ENCODE measurements at places on chromosomes 4 and X.

DNA sequence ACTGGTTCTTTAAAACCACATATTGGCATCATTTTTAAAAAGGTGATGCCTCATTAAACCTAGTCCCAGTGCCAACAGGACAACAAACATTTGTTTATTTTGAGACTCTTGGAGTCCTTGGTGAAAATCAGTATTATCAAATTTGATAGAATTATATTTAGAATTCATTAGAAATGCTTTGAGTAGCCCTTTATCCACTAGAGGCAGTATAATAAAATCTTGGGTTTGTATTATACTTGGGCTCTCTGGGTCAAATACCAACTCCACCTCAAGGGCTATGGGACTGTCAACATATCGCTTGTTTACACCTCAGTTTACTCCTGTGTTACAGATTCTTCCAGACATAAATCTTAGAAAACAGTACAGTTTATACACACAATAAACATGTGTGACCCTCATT is 335.7 kb upstream of the FSTL5 start:
- no peak for DNase-seq

GRCh38 chr4:80897537-80898303 is 132.8 kb upstream of the BMP3 start:
- DNase-seq = no peak

- no peak for DNase-seq
Measured at GRCh38 chr4:162791226-162791625, 375.5 kb downstream of the NAF1 start.

GRCh38 chrX:7149411-7149810 is 1.5 kb upstream of the PUDP start:
- no peak for DNase-seq

- no peak for DNase-seq
Measured at GRCh38 chrX:78593701-78594100, 65.4 kb downstream of the RTL3 start.

- DNase-seq = no peak
Measured at GRCh38 chr4:3466691-3467600, 3.8 kb downstream of the DOK7 start.

- DNase-seq = no peak
Measured at GRCh38 chrX:151679798-151680402, 15.4 kb upstream of the PRRG3 start.

DNA sequence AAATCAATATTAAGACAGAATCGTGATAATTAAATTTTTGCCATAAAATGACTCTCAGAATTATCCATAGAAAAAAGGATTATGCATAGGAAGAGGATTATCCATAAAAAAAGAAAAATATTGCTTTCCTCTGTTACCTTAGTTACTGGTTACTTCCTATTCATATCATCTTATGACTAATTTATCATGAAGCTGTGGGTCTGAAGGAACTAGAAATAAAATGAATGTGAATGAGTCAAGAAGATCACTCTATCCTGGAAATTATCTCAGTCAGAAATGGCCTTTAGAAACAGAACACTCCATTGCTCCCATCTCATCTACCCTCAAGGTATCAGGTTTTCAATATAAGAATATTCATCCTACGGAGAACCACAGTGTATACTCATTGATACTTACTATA is 19.4 kb downstream of the RPS6KA6 start:
- no peak for DNase-seq

DNA sequence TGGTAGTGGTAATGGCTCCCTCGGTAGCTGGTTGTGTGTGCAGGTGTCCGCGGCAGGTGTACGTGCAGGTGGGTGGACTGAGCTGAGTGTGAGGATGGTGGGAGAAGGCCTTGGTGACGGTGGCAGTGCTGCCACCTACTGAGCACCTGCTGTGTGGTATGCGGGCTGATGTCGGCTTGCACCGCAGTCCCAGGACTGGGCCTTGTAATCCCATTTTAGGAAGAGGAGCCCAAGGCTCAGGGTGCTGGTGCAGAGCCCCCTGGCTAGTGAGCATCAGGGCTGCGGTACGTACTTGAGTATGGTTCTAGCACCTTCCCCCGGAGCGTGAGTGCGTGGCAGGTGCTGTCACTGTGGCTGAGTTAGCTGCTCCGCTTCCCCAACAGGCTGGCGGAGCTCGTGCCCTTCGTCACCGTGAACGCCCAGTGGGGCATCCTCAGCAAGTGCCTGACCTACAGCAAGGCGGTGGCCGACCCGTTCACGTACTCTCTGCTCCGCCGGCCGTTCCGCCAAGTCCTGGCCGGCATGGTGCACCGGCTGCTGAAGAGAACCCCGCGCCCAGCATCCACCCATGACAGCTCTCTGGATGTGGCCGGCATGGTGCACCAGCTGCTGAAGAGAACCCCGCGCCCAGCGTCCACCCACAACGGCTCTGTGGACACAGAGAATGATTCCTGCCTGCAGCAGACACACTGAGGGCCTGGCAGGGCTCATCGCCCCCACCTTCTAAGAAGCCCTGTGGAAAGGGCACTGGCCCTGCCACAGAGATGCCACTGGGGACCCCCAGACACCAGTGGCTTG is 5.7 kb upstream of the CPZ start:
- no peak for DNase-seq

DNA sequence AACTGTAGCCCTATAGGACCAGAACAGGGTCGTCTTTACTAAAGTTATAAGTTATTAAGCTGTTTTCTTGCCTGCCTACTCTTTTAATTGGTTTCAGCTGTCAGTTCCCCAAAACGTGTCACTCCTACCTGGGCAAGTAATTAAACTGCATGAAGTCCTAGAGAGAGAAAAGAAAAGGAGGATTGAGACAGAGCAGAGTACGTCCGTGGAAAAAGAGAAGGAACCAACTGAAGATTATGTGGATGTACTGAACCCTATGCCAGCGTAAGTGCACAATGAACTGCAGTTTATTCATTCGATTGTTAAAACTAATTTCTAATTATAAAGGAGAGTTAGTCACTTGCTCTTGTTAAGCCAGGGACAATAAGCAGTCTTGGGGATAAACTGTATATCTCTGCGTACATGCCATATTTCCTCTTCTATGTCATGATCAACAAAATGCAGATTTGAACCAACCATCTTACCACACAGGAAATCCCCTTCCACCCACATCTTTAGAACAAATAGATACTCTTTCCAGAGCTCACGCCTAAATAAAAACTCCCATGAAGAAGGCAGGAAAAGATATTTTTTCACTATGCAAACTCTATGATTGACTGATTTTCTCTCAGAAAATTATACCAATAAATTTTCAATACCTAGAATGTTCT is 22.8 kb downstream of the STAP1 start:
- DNase-seq = no peak

DNA sequence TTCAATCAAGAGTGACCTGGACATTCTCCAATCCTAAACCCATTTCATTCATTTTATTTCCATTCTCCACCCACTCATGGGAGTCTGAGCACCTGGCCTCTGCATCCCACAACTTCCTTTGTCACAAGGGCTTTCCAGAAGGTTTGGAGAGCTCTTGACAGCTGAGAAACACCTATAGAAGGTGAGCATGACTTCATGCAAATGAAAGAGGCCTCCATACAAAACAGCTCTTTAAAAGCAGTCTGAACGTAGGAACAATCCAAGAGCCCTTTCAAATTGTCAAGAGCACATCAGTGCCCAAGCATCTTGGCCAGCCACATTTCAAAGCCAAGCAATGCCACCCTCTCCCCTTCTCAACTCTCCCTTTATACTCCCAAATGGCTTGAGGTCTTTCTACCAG is 74.9 kb upstream of the RAP2C start:
- DNase-seq = no peak

- no peak for DNase-seq
Measured at GRCh38 chrX:41412261-41413081, 34.7 kb upstream of the NYX start.

GRCh38 chrX:19057856-19058255 is 64.4 kb downstream of the ADGRG2 start:
- DNase-seq = no peak

DNA sequence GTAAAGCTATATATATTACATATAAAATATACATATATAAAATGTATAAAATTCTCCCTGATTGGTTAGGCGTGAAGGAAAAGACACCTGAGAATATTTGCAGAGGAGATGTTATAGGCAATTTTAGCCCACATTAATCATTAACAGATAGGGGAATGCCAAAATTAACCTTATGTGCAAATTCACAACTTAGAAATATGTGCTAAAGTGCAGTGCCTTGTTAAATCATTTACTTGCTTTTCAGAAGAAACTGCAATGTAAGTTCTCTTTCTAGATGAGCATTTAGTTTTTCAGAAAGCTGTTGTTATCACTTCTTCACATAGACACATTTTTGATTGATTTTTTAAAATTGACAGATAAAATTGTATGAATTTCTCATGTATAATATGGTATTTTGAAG is 5.6 kb downstream of the TASL start:
- DNase-seq = no peak

DNA sequence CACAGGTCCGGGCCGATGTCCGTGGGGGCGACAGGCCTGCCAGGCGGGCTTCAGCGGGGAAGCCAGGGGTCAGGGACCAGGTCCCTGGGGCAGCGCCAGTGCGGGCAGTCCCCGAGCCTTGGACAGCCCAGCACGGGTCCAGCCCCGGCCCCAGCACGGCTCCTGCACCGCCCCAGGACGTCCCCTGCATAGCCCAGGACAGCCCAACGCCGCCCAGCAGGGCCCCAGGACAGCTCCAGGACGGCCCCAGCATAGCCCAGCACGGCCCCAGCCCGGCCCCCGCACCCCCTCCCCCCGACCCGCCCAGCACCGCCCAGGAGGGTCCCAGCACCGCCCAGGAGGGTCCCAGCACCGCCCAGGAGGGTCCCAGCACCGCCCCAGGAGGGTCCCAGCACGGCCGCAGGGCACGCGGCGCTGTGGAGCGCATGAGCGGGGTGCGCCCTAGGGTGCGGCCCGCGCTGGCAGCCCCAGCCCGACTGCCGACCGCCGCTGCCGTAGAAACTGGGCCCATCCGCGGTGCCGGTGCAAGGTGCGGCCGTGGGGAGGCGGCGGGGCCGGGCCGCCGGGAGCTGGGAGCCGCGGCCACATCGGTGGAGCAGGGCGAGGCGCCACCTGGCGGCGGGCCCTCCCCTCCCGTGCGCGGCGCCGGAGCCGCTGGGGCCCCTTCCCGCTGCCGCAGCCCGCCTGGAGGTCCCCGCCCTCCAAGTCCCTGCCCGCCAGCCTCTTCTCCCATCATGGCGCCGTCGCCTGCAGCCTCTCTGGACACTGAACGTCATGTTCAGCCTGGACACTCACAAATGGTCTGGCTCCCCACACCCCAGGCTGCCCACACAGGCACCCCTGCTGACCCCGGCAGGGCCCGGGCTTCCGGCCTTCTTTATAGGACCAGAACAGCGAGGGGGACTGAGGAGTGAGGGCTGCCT is 106.8 kb upstream of the NKX1-1 start:
- peak; percentile 40 for DNase-seq

- no peak for DNase-seq
Measured at GRCh38 chr4:18398661-18399060, 377.1 kb upstream of the LCORL start.

GRCh38 chr4:110967936-110968335 is 345.1 kb upstream of the PITX2 start:
- no peak for DNase-seq

- no peak for DNase-seq
Measured at GRCh38 chr4:70915036-70915815, 13.1 kb downstream of the MOB1B start.

GRCh38 chr4:153413842-153414241 is 52.3 kb upstream of the TMEM131L start:
- DNase-seq = no peak

DNA sequence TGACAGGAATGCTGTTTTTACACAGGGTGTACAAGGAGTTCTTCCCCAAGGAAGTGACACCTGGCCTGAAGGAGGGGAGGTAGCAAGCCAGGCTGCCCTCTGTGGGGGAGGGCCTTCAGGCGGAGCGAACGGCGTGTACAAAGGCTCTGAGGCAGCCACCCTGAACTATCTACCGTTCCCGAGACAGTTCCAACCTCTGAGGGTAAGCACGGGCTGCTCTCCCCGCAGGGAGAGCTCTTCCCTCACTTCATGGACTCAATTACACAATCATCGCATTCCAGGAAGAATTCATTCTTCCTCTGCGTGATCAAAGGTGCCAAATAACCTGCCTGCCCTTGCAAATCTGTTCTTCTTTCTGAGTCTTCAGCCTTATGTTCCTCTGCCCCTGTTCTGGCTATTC is 4.8 kb downstream of the ELK1 start:
- no peak for DNase-seq

- no peak for DNase-seq
Measured at GRCh38 chr4:18435781-18436180, 414.2 kb upstream of the LCORL start.

GRCh38 chr4:189143263-189143952 is 797.3 kb upstream of the FRG1 start:
- DNase-seq = no peak

Data from activated CD4-positive, alpha-beta T cell treated with anti-CD3 and anti-CD28 coated beads for 24 hours (primary cell).